HuH-7.5 (cell line): ENCODE measurements at places on chromosomes 1 and 21.

GRCh38 chr21:46191257-46191685 lies 7.0 kb upstream of the SPATC1L start:
- DNase-seq = no peak

DNA sequence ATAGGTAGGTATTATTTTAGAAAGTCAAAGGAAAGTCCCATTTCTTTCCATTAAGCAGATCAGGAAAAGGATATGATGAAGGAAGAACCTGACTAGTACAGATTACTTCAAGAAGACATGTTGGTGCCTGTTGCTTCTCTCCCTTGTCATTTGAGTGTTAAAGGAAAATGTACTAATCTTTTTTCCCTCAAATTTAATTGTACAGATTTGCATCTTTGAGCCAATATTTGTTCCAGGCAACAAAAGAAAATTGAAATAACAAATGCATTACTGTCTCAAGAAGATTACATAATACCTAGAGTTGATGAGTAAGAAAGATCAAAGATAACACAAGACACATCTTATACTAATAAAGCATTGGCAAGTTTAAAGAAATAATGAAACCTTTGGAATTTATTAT lies 566.9 kb upstream of the ZP4 start:
- DNase-seq = no peak

- DNase-seq = no peak
Observed at GRCh38 chr1:176752505-176752904, 289.5 kb downstream of the PAPPA2 start.

- no peak for DNase-seq
Observed at GRCh38 chr21:39313042-39313570, 326 bp downstream of the BRWD1 start.

GRCh38 chr1:226542623-226543103 lies 5.9 kb upstream of the STUM start:
- DNase-seq = no peak

- DNase-seq = no peak
Observed at GRCh38 chr1:59415881-59416280, 119.0 kb downstream of the FGGY start.

- no peak for DNase-seq
Observed at GRCh38 chr21:44439211-44439600, 16.1 kb upstream of the LRRC3 start.

DNA sequence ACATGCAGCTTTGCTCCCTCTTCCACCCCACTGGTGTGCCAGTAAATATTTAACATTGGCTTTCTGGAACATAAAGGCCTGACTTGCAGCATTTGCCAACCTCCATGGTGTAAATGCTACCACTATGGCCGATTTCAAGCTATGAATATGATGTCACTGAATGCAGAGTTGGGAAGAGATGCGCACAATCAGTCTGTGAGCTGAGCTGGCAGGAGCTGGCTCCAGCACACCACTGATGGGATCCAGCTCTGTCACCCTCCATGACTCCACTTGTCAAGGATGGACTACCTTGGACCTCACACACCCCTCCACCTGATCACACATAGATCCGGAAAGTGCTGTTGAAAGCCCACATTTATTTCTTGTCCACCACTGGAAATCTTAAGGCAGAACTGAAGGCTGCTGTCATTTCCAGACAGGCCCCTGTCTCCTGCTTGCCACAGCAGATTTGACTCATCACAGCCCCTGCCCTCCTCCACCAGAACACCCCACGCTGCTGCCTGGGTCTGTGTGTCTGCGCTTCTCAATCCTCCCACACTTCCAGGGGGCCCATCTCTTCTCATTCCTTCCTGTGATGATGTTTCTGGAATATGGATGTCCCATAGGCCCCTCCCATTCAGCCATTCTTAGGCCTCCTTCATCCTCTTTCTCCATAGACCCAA lies 82.2 kb upstream of the BCAR3 start:
- no peak for DNase-seq

DNA sequence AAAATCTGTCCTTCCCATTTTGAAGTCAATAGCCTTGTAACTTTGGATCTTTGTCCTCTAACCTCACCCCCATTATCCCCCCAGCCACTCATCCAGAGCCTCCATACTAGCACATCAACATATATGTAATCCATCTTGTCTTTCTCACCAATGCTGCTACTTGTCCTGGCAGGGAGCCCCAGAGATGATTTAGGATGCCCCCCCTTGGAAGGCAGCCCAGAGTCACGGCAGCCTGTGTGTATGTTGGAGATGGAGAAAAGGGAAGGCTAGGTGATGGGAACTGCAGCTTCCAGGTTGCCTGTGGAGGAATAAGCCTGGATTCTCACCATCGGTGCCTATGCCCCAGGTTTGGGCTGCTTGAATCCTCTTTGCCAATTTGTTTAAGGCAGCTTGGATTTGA lies 51.7 kb upstream of the SCMH1 start:
- no peak for DNase-seq
